ENCODE measurements at places on chromosomes 2 and 18.

GRCh38 chr2:160241251-160242137, 41.4 kb upstream of the ITGB6 start:
- no peak for DNase-seq

GRCh38 chr2:12533337-12534005, 183.3 kb upstream of the TRIB2 start:
- no peak for DNase-seq

- DNase-seq, result no peak
Measured at GRCh38 chr2:33528441-33528950, 52.0 kb downstream of the RASGRP3 start.

DNA sequence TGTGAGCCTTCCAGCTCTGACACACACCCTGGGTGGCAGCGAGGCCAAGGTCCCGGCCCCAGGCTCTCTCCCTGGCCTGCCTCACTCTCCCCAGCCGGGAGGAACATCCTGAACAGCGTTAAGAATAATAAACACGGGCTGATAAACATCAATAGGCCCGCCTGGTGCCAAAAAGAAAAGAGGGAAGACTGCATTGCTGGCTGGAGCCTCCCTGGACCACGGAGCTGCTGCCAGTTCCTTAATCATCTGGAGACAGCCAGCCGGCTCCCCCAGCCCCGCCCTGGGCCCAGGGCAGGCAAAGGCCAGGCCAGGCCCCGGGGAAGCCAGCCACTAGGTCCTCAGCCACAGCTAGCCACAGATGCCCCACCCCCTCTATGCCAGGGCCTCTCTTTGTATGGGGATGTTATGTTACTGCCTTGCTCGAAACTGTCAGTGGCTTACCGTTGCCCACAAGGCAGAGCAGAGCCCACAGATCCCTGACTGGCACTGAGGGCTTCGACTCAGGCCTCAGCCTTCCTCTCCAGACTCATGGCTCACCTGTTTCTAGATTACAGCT, 293.7 kb downstream of the DYSF start:
- DNase-seq, result no peak

GRCh38 chr18:10440884-10441283, 13.6 kb upstream of the APCDD1 start:
- DNase-seq, result no peak

- no peak for DNase-seq
Measured at GRCh38 chr2:54483426-54483825, 27.3 kb downstream of the SPTBN1 start.

GRCh38 chr2:229714080-229714735, at the start of gene DNER:
Gene DNER (minus strand): TSS chr2:229714555. CDS start chr2:229714423, 132 bp downstream.
- peak; percentile 85 for DNase-seq

- DNase-seq, result no peak
Measured at GRCh38 chr2:85737481-85737880, 16.3 kb upstream of the ATOH8 start.

GRCh38 chr2:25168256-25169072, at the start of gene POMC:
Gene POMC (minus strand): TSS chr2:25168580. CDS start chr2:25164772, 3,808 bp downstream.
- DNase-seq, result peak; percentile 74

- DNase-seq, result no peak
Measured at GRCh38 chr2:54691445-54692135, 31.9 kb upstream of the EML6 start.

GRCh38 chr2:239729151-239729550, 296.0 kb downstream of the NDUFA10 start:
- DNase-seq, result no peak

- DNase-seq, result no peak
Measured at GRCh38 chr2:54040250-54040649, 69.5 kb upstream of the PSME4 start.

GRCh38 chr18:22417496-22418188, at the start of gene CTAGE1:
Gene CTAGE1 (minus strand): TSS chr18:22417915. CDS start chr18:22417811, 104 bp downstream.
- DNase-seq, result no peak

- no peak for DNase-seq
Measured at GRCh38 chr2:207831584-207832248, 62.0 kb upstream of the FZD5 start.

GRCh38 chr2:225889452-225889851, 489.9 kb downstream of the NYAP2 start:
- DNase-seq, result peak; percentile 16

GRCh38 chr2:238706673-238707072, 141.2 kb upstream of the TWIST2 start:
- no peak for DNase-seq

- DNase-seq, result no peak
Measured at GRCh38 chr2:73092146-73092783, 20.5 kb downstream of the RAB11FIP5 start.

DNA sequence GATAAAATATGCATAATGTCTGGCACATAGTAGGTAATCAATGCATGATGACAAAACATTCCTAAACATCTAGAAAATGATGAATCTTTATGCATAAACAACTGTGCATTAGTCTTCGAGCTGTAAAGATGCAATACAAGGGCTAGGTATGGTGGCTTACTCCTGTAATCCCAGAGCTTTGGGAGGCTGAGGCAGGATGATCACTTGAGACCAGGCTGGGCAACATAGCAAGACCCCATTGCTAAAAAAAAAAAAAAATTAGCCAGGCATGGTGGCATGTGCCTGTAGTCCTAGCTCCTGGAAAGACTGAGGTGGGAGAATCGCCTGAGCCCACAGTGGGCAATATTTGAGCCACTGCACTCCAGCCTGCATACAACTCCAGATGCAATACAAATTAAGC, 5.3 kb downstream of the TET3 start:
- no peak for DNase-seq

DNA sequence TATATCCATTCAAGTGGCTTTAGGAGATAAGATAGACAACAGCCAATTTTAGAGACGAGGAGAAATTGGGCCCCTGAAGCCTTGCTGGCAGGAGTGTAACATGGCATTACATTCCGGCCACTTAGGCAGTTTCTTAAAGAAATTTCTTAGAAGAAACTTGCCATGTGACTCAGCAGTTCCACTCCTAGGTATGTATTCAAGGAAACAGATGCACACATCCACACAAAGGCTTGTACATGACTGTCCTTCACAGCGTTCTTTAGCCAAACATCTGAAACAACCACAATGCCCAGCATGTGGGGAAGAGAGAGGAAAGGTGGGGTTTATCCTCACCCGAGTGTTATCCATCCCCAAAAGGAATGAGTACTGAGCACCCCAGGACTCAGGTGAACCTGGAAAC, 107.1 kb downstream of the NFATC1 start:
- DNase-seq, result no peak

- peak; percentile 53 for DNase-seq
Measured at GRCh38 chr2:69026026-69026425, 13.0 kb downstream of the ANTXR1 start.

DNA sequence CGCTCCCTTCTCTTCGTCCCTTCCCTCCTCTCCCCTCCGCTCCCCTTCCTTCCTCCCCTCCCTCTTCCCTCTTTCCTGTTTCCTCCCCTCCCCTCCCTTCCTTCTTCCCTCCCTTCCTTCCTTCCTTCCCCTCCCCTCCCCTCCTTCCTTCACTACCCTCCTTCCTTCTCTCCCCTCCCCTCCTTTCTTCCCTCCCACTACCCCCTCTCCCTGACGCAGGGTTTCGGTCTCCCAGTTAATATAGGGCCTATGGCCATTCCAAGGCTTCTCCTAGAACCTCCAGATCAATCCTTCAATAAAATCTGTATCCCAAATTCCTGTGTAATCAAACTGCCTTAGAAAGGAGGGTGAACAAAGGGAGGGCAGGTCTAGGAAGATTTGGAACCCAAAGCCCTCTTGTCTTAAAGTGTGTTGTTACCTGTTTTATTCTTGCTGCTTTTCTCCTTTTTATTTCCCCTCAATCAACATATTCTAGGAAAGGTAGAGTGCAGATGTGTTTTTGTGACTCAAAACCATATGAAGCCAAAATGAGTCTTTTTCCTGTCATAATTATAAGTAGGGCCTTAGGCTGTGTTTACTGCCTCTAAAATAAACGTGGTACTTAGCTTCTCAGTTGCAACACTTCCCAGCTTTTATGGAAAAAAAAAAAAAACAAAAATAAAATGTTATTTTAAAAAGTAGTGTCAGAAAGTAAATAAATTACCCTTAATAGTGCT, 53.7 kb downstream of the GPD2 start:
- DNase-seq, result no peak

DNA sequence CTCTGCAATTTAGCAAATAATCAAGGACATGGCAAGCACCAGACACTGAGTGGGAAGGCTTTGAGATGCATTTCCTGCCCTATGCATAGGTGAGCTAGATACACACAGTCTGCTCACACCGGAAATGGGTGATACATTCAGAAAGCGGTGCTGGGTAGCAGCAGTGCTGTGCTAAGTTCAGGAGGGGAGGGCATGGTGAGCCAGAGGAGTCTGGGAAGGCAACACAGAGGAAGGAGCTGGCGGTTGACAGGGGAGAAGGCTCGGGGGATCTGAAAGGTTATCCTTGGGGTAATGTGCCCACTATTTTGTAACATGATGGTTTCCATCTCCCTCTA, 57.4 kb upstream of the EPAS1 start:
- no peak for DNase-seq

GRCh38 chr2:118755901-118756300, 91.5 kb downstream of the EN1 start:
- no peak for DNase-seq

DNA sequence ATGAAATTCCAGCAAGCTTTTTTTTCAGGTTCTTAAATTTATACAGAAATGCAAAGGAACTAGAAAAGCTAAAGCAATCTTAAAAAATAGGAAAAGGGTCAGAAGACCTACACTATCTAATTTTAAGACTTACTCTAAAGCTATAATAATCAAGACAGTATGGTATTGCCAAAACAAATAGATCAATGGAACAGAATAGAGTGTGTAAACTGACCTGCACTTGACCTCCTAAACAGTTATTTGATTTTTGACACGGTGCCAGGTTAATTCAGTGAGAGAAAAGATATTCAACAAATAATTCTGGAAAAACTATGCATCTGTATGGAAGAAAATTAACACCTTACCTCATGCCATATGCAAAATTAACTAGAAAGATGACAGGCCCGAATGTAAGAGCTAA, 73.6 kb downstream of the OLA1 start:
- DNase-seq, result no peak
